Stimulated activated naive CD4-positive, alpha-beta T cell (primary cell): ENCODE measurements at places on chromosomes 4 and X.

DNA sequence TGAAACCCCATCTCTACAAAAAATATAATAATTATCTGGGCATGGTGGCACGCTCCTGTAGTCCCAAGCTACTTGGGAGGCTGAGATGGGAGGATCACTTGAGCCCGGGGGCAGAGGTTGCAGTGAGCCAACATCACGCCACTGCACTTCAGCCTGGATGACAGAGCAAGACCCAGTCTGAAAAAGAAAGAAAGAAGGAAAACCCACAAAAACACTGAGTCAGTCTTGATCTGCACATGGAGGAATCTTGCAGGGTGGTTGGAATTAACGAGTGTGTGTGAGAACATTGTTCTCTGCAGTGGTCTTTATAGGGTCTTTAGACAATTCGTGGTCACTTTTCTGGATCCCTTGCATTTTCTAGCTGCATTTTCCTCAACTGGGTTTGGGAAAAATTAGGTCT, 23.2 kb downstream of the ADD1 start:
- no peak for DNase-seq

DNA sequence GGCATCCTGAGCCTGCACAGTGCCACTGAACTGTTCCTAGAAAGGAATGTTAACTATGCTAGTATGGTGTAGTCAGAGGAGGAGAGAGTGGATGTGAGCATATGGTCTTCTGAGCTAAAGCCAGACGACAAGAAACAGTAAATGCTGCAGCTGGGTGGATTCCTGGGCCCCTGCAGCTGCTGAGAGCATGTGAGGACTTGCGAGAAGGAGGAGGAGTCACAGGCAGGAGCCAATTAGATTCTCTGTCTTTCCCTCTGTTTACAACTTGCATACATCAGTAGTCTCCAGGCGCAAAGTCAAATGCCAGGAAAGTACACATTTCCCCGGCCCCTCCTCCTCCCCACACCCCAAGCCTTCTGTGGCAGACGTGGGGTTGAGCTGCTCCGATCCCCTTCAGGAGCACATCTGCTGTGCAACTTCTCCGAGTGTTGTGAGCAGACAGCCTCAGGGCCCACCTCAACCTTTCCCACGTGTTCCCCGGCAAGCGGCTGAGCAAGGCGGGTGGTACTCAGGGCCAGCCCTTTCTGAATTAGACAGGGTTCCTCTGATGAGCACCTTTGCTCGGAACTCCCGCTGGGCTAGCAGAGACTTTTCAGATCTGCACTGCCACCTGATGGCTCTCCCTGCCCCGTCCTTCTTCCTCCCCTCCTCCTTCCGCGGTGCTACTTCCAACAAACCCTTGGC, 108.7 kb upstream of the ATP6AP2 start:
- peak; percentile 2 for DNase-seq

GRCh38 chr4:70531981-70532380, 13.6 kb downstream of the AMTN start:
- no peak for DNase-seq

DNA sequence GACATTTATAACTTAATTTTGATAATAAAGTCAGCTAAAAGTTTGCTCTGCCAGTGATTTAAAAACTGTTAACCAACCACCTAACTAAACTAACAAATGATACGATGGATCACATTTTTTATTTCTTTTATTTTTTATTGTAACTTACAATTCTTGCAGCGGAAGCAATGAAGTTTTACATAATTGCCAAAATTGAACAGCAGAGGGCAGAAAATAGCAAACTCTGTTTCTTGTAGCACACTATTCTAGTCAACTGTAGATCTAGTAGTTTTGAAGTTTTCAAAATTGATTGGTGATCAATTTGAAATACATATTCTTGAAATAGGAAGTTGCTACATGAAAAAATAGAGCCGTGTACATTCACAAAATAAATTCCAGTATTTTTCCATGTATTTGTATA, 2.8 kb upstream of the GRIA2 start:
- no peak for DNase-seq

DNA sequence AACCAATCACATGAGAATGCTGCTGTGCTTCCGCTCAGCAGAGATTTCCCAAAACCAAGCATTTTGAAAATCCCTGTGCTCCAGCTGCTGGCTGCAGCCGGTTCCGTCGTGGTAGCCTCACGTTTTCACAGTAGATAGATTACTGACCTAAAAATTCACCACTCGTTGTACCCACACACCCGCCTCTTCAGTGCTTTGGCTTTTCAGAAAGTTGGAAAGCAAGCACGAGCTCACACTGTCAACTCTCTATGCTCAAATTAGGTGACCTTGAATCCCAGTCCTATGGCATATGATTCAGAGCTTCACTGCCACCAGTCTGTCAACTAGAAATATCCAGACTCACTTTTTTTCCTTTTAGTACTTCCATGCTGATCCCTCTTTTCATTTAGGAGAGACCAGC, 168.9 kb downstream of the DCTD start:
- DNase-seq = no peak

DNA sequence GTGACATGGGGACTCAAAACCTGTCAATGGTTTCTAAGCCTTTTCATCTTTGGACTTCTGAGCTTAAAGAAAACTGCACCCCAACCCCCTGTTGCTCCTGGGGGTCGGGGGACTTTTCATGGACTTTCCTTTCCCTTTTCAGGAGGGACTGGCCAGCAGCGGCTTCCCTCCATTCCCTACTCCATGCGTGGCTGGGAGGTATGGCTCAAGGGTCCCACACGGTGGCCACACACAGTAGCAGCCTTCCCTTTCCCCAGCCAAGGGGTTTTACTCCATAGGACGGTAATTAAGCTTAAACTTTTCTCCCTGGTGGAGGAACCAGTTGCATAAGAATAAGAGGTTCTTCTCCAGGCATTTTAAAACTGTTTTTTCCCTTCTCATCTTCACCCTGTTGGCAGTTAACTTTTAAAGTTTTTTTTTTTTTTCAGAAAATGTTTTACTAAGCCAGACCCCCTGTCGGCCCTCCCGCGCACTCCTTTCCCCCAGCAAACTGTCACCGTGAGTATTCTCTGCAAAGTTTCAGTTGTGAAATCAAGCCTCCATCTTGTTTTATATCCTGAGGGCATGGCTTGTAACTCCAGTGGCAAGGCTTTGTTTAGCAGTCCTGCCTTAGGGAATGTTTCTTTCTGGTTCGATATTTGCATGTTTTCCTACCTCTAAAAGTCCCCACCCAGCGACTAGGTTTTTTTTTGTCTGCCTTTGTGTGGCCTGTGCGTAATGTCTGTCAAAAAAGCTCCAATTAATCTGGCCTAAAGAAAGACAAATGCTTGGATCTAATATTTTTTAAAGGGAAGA, 325.7 kb downstream of the TLL1 start:
- DNase-seq = no peak

GRCh38 chrX:30283456-30284200, 25.6 kb downstream of the NR0B1 start:
- DNase-seq = no peak

- DNase-seq = no peak
Measured at GRCh38 chr4:69549651-69550050, 53.9 kb upstream of the UGT2B4 start.

- no peak for DNase-seq
Measured at GRCh38 chrX:111597967-111598366, 83.0 kb upstream of the ALG13 start.

DNA sequence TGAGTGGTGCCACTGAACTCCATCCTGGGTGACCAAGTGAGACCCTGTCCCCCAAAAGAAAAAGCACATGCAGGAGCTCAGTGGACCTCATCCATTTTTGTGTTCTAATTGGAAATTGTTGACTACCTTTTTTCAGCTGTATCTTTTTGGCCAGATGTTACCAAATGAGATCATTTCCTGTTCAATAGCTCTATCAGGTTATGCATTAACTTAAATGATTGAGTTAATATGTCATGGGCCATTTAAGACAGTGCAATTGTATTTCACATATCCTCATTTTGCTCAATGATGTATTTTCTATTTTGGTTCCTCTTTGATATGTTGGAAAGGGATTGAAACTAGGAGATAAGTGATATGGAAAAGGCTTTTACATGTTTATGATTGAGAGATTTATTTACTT, 26.2 kb upstream of the RHOH start:
- DNase-seq = no peak

- no peak for DNase-seq
Measured at GRCh38 chrX:153687121-153688039, at the start of gene SLC6A8. SLC6A8 (plus strand) TSS chrX:153687926; CDS start chrX:153688575, 649 bp downstream.

DNA sequence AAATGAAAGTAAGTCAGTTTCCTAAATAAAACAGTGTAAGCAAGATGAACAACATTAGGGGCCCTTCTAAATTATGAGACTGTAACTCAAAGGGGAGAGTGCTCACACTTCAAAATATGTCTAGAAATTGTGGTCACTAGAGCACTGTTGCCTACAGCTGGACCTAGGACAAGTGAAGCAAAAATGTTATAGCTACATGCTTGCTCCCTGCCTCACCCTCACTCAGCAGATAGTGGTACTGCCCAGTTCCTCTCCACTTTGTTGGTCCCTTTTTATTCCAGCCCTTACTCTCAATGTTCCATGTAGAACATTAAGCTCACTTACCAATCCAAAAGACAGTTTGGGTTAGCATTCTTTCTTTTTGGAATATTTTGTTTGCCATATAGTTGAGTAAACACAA, 147.3 kb downstream of the GRIA3 start:
- no peak for DNase-seq

- DNase-seq = no peak
Measured at GRCh38 chr4:62250100-62250499, 1050.0 kb downstream of the ADGRL3 start.

GRCh38 chrX:16124201-16124600, 836 bp downstream of the GRPR start:
- no peak for DNase-seq

DNA sequence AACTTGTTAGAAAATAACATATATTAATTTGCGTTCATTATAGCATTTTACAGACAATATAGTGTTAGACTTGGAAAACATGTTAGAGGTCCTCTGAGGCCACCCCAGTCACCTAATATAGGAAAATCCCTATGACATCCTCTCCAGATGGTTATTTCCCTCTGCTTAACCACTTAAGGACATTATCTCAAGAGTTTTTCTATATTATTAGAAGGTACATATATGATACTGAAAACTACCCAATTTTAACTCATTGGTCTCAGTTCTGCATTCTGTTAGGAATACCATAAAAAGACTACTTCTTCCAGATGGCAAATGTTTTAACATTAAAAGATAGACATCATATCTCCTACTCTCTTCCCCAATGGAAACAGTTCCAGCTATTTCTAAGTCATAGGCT, 21.4 kb downstream of the PTPN13 start:
- DNase-seq = no peak

DNA sequence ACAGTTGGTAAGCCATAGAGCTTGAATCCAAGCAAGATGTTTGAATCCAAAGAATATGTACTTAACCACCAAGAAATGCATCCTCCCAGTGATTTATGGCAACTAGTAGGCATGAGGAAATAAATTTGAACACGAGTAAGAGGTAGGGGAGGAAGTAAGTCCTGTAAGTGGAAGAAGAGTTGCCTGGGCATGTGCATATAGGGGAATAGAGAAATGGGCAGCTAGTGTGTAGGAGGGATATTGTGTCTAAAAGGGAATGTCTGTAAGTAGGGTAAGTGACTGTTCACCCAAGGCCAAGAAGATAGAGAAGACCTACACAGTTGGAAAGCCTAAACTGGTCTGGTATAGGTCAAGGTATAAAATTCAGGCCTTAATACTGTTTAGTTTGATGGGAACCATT, 4.6 kb downstream of the SH3BGRL start:
- DNase-seq = no peak

DNA sequence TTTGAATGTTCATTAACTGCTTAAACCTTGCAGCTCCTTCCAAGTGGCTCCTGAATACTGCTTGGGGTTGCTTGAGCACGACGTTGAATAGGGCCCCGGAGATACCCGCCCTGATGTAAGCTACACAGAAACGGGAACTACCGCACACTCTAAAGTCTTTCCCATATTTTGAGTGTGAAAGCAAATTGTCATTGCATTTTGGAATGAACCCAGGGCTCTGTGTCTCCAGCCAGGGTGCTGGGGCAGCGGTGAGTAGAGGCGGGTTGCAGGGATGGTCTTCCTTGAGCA, 59.4 kb upstream of the HELT start:
- DNase-seq = no peak

DNA sequence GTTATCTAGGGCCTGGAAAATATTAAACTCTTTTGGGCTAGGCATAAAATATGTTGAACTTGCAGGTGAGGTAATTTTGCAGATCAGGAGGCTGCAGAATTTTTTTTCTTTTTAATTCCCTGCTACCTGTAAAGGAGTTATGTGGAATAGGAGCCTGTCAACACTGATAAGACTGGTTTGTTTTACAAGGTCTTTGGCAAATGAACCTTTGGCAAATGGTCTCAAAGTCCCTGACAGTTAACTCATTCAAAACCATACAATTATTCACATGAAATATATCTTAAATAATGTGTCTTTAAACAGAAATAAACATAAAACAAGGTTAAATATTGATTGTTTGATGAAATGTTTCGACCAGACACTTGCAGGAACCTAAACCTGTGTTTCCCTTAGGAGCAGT, 340.2 kb downstream of the GASK1B start:
- no peak for DNase-seq

DNA sequence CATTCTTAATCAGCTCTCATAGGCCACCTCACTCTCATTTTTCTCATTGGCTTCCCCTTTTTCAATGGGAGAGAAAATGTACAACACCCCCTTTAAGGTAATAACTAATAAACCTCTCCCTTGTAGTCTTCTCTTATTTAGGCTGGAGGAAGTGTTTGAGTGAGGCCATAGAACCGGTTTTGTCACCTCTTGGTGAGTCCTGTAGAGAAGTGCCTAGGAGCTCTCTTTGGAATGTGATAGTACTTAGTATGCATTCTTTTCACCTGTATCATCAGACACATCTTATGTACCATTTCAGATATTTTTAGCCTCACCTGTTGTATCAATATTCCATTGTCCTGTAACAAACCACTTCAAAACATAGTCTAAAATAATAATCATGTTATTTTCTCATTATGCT, 3.5 kb upstream of the TAB3 start:
- DNase-seq = no peak

DNA sequence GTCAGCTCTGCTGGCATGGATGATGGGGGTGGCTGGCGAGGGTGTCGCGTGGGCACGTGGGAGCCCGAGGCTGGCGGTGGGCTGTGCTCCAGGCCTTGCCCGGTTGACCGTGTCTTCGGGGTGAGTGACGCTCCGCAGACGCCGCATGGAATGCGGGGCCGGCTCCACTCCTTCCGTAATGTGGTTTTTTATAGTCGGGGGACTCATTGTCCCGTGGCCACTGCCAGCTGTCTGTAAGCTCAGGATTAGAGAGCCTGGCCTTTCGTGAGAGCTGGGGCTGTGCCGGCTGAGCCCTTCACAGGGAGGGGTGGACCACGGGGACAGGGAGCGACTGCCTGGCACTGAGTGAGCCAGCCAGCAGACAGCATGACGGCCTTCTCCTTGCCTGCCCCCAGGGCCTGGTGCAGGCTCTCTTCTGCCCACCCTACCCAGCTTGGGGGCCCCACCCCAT, 20.4 kb downstream of the DOK7 start:
- DNase-seq = no peak

GRCh38 chr4:86155766-86156165, 204.1 kb downstream of the MAPK10 start:
- no peak for DNase-seq

DNA sequence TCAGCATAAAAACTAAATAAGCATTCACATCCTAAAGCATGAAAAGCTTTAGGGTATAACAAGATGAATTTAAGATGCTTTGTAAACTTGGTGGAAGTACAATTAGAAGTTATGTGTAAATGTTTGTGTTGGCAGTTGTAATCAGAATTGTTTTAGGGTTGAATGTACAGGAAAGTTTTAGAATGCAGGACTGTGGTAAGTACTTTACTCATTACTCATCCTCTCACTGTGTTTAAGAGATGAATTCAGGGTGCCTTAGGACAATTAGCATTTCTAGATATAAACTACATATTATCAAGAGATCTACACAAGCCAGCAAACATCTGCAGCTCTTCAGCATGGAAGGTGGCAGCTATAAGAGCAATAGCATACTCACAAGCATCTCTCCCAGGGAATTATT, 77.5 kb upstream of the ELOVL6 start:
- no peak for DNase-seq
